ENCODE measurements at places on chromosomes 12 and 14.

DNA sequence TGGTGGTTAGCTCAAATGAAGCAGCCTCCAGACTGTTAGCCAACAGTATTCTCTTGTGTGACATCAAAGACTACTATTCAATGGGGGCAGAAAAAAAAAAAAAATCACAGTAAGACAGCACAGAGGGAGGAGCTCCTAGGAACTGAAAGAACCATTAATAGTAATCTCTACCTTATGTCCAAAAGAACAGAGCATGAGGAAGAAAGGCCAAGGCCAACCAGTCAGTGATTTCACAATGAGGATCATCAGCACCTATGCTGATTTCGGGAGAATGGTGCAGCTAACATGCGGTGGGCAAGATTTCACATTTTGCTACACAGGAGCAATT, 66.3 kb upstream of the SOX5 start:
- no peak for DNase-seq

DNA sequence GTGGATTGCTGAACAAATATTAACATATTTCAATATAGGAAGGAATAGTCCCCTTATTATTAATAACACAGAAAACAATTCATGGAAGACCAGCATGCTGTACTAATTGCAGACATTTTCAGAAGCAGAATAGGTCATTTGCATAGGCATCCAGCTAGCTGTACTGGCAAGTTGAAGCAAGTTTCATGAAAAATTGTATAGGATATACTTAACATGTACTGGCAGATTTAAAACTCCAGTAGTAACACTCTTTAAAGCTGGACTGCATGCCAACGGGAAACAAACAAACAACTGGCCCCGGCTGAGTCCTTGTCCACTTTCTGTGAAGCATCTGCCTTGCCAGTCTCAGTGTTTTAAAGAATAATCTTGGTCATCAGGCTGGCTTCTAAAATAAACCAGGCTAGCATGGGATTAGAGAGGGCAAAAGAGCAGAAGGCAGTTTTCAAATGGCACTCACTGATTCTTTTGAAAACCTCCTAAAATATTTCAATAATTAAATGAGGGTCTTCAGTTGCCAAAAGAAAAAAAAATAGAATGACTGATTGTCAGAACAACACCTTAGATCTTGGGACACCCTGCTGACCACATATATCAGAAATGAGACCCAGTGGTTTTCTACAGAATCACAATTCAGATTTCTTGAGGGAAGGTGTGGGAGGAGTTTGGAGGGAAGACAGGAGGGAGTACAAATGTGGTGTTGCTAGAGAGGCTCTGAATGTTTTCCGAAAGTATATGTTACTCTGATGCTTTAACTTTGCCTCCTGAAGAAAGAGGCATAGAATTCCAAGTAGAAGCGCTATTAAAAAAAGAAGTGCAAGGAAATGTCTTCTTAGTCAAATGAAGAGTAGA, 122.5 kb upstream of the KRAS start:
- no peak for DNase-seq

GRCh38 chr14:104103061-104103445, 17.6 kb downstream of the ASPG start:
- DNase-seq = no peak

- no peak for DNase-seq
Observed at GRCh38 chr14:90305176-90305601, 26.6 kb downstream of the NRDE2 start.

- no peak for DNase-seq
Observed at GRCh38 chr14:64800000-64800399, 79.7 kb downstream of the SPTB start.

- no peak for DNase-seq
Observed at GRCh38 chr12:110199339-110200123, 75.4 kb downstream of the IFT81 start.
